ENCODE measurements at places on chromosomes 13 and 19.

DNA sequence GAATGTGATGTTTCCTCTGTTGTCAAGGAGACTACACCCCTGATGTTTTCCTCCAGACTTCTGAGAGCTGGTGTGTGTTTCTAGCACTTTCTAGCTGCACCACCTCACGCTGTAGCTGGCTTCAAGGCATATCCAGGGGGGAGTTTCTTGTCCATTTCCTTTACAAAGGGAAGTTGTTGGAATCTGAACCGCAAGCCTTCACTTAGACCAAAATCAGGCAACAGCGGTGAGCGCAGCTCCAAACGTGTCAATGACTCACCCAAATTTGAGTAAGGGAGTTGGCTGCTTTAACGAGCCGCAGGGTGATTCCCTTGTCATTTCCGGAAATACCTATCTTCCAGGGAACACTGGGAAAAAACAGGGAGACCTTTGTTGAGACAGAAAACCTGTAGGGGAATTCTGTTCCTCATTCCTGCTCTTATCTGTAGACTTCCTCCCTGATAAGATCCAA lies 2.5 kb downstream of the LDLR start:
- no peak for DNase-seq

- no peak for DNase-seq
Measured at GRCh38 chr13:68667863-68668262, 1437.7 kb upstream of the PCDH9 start.

DNA sequence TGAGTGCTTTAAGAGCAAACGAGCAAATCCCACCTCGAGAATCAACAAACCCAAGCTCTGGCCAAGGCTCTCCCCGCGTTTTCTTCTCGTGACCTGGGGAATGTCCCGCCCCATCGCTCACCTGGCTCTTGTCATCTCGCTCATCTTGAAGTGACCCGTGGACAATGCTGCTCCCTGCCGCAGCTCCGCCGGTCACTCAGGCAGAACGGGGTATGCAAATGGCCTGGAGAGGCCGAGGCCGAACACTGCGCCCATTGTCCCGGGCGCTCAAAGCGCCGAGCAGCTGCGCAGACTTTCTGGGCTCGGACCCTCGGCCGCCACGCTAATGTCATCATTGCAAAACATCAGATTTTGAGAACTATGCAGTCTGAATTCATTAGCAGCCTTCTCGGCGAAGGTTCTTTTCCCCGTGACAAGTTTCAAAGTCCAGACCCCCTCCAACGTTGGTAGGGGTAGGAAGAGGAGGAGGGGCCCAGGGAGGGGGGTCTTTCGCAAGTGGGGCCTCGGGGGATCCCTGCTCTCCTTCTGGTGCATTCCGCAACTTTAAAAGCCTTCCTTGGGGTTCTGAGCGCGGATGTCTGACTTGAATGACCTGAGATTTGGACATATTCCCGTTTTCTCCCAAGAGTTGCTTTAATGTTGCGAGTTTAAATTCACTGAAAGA lies 39.7 kb downstream of the SOX1 start:
- DNase-seq = no peak

DNA sequence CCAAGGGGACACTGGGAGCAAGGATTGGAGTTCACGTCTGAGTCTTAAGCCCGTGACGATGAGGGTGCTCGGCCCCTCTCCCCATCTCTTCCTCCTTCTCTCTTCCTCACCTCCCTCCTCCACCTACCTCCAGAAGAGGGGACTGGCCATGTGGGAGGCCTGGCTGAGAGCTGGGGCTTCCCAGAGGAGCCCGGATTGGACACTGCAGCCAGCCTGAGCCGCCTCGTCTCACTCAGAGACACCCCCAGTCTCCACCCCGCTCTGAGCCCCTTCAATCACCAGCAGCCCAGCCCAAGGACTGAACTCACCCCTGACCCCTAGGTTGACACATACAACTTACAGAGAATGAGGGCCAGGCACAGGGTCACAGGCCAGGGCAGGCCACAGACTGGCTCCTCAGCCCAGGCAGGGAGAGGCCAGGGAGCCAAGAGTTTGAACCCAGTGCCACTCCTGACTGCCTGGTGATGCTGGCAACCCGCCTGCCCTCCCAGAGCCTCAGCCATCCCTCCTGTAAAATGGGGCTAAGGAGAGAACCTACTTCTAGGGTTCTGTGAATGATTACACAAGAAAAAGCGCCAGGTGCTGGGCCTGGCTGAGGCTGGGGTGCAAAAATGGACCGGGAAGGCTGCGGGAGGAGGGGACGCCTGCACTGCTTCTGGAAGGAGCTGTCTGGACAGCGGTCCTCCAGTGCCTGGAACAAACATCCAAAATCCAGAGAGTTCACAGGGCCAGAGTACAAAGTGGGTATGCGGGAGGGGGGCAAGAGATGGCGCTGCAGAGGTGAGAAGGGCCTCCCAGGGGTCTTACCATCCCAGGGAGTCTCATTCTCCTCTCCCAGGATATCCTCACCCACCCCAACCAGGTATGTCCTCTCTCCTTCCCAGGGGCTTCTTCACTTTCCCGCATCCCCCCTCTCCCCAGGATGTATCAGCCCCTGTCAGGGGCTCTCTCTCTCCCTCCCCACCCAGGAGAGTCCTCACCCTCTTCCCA lies 1.1 kb downstream of the CD79A start:
- no peak for DNase-seq

All from NK-92 treated with Interleukin-12 subunit alpha and Interleukin-12 subunit beta, amount 100 ng/mL, for 24 hours (cell line).